A549 treated with CORT108297 at 1 μM for 4 hours (cell line): ENCODE measurements at places on chromosomes 2 and 18. TPM values are rescaled to one million over a fixed set of nuclear protein-coding genes. Genes with fewer than 3 reads are reported as not detected.

Gene HNRNPLL
- total RNA-seq, result 20.3 to 29.4 TPM (median 24.6 TPM) in 5 replicates

Gene KLHL30
- 0.12 to 0.24 TPM (median 0.16 TPM) in 5 replicates for total RNA-seq

Gene SUMO1
- total RNA-seq, result 139 to 194 TPM (median 141 TPM) in 5 replicates

Gene RAX
- not detected in 5 replicates for total RNA-seq

Gene ONECUT2
- 0.31 to 0.63 TPM (median 0.41 TPM) in 5 replicates for total RNA-seq

Gene SAG
- not detected in 5 replicates for total RNA-seq

Gene MARCO
- 0.05 to 0.09 TPM (median 0.09 TPM) in 4 of 5 replicates, not detected in the other for total RNA-seq

Gene TMEM150A
- 10.8 to 14.2 TPM (median 13.8 TPM) in 5 replicates for total RNA-seq

Gene MAP3K20
- 26.6 to 39.5 TPM (median 33.8 TPM) in 5 replicates for total RNA-seq

Gene TANK
- 31.6 to 47.6 TPM (median 35.1 TPM) in 5 replicates for total RNA-seq

Gene HSPE1
- total RNA-seq, result 462 to 998 TPM (median 528 TPM) in 5 replicates

Gene ALPG
- total RNA-seq, result 0.12 to 0.22 TPM (median 0.16 TPM) in 5 replicates

Gene EVX2
- not detected in 5 replicates for total RNA-seq
